ENCODE measurements at places on chromosomes 7 and 10.

- no peak for DNase-seq
Measured at GRCh38 chr7:46741938-46742540, 821.0 kb upstream of the IGFBP3 start.

DNA sequence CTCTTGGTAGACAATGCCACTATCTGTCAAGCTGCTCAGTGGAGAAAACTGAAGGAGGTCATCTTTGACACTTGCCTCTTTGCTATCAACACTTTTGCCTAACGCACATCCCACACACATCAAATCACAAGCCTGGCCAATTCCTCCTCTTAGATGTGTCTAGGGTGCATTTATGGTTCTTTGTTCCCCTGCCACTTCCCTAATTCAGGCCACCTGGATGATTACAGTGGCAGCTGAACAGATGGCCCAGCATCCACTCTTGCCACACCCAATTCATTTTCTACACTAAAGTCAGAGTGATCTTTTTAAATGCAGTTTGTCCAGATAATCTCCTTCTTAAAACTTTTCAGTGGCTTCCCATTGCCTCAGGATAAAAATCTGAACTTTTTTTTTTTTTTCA is 58.6 kb downstream of the LAMB4 start:
- DNase-seq: no peak

GRCh38 chr10:20492447-20492846 is 404.7 kb downstream of the NEBL start:
- no peak for DNase-seq

- no peak for DNase-seq
Measured at GRCh38 chr7:133985300-133985699, 141.8 kb upstream of the LRGUK start.

- DNase-seq: no peak
Measured at GRCh38 chr7:121307021-121307574, 21.7 kb upstream of the WNT16 start.

DNA sequence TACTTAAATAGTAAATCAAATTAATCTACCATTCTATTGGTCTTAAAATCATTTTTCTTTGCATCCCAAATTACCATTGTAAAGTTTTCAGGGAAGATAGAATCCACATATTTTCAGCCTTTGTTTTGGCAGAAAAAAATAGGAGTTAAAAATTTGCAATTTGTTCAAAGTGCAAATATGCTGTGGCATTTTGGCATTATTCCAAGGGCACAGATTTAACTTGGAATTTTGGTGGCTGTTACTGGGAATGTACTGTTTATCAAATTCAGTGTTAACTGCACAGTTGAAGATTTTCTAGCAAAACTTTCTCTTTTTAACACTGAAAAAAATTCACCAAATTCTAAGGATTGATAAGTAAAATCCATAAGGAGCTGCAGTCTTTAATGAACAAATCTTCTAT is 151.0 kb upstream of the HDAC9 start:
- no peak for DNase-seq

- no peak for DNase-seq
Measured at GRCh38 chr7:85498031-85498430, 311.2 kb upstream of the SEMA3D start.

DNA sequence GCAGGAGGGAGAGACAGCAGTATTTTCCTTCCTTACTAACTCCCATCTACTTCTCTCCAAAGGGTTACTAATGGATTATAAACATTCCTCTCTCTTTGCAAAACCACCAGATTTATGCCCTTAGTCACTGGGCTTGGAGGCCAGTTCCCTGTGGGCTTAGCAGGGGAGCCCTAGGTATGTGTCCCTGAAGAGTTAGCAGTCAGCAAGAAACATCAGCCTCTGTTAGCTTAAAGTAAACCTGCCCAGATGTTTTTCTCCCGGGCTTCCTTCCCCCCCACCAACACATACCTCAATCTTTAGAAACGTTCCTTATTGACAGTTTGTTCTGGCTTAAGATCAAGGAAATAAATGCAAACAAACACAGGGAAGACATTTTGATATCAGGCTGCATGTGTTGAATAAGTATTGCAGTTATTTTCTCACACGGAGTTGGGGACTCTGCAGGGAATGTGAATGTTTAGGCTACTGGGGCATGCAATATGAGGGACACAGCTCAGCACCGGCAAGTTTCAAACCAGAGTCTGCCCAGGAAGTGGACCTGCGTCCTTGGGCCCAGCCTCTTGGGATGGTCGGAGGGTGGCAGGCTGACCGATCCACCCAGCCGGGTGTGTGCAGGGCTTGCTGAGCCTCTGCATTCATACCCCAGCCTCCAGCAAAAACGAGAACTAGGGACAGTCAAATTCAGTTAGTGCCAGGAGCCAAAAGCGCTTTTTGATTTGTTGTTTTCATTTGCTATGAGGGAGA is 252.0 kb upstream of the GRB10 start:
- DNase-seq: no peak

DNA sequence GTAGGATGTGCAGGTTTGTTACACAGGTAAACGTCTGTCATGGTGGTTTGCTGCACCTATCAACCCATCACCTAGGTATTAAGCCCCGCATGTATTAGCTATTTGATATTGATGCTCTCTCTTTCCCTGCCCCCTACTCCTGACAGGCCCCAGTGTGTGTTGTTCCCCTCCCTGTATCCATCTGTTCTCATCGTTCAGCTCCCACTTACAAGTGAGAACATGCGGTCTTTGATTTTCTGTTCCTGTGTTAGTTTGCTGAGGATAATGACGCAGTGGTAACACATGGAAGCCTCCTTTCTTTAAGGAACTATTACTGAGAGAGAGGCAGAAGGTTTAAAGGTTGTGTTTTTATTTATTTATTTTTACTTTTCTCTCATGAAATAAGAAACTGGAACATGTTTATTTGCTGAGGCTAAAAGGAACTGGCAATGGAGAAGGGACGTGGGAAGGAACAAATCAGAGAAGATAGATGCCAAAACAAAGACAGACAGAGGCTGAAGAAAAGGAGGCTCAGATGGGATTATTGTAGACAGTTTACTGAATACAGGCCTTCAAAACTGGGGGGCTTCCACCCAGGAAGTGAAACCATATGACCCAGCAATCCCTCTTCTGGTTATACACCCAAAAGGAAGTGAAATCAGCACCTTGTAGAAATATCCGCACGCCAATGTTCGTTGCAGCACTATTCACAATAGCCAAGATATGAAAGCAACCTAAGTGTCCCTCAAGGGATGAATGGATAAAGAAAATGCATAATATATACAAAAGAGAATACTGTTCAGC is 556.3 kb downstream of the GRM8 start:
- DNase-seq: no peak

DNA sequence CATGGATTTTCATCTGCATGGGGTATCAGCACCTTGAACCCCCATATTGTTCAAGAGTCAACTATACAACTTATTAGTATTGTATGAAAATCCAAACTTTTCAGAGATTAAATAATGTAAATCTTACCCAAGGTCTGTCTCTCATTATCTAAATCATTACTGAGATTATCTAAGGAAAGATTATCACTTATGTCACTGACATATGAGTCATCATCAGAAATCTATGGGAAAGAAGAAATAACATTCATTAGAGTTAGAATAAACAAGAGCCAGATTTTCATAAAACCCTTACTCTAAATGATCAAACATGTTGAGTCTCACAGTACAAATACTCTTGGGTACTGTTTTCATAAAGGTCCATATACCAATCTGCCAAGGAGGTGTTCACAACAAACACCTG is 83.3 kb upstream of the GSDME start:
- no peak for DNase-seq

DNA sequence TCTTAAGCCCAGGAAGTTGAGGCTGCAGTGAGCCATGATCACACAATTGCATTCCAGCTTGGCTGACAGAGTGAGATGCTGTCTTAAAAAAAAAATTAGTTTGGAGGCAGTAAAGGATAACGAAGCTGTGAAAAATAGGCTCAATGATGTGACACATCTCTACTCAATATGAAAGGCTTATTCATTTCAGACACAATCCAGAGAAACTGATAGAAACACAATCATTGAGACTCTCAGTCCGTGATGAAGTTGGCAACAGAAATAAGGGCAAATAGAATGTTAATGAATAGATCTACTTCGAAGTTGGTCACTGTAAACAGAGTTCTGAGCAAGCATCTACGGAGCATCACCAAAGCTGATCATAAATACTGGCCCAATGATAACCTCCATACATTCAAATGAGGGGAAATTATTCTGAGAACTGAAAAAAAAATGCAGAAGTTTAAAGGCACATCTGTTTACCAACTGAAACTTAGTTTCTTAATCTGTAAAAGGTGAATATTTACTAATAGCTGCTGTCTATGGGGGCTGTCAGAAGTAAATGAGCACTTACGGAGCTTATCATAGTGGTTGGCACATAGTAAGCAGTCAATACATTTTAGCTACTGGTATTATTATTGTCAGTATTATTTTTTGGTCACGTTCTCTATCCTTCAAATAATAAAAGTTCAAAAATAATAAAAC is 70.4 kb downstream of the AKR1B1 start:
- no peak for DNase-seq

All from activated T-helper 1 cell treated with anti-CD3 and anti-CD28 coated beads, Interleukin-2, amount 50 U/mL, for 16 hours (primary cell).